Mesenteric fat pad (tissue), 1 donor: ENCODE measurements at places on chromosomes 16 and 17. TPM values are rescaled to one million over a fixed set of nuclear protein-coding genes. Genes with fewer than 3 reads are reported as not detected.

The DNAI2 gene
- total RNA-seq: not detected

The CYBC1 gene
- 84.9 TPM for total RNA-seq

The EVI2A gene
- total RNA-seq: 16.4 TPM

The SALL1 gene
- total RNA-seq: 0.45 TPM

DNA sequence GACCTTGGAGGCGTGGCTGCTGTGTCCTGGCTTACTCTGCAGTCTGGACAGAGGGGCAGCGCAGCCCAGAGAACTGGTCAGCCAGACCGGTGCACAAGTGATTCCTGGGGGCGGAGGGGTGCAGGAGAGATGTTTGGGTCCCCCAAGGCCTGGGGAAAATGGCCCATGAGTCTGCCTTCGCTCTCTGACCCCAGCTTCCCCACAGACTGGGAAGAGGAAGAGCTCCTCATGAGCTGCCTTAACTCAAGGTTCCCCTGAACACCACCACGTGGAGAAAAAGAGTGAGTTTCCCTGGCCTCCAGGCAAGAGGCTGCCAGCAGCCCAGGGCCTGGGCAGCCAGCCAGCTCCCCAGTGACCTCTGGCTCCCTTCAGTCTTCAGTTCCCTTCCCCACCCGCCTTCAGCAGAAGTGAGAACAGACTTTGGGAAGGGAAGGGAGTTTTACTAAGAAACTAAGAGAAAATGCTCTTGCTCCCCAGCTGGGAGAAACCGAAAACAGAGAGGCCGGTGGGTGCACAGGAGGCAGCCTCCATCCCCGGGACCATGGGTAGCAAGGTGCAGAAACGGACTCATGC lies 2.0 kb upstream of the C17orf99 start:
- DNase-seq: no peak

DNA sequence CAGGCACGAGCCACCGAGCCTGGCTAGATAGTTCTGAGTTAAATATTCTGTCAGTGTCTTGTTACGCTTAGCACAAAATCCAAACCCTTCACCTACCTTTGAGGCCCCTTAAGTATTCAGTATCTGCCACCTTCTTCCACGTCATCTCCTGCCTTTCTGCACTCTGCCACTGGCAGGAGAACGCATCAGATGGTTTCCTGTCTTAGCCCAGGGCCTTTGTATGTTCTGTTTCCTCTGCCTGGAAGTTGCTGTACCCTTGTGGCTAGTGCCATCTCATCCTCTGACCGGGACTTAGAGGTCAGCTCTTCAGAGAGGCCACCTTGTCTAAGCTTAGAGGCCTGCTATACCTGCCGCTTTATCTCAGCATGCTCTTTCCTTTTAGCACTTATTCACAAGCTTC lies 67.5 kb upstream of the LGALS9 start:
- no peak for DNase-seq

The METRNL gene
- total RNA-seq: 151 TPM

GRCh38 chr17:40356990-40357881 lies 7.3 kb downstream of the GJD3 start:
- no peak for DNase-seq

The OR4D1 gene
- total RNA-seq: not detected

DNA sequence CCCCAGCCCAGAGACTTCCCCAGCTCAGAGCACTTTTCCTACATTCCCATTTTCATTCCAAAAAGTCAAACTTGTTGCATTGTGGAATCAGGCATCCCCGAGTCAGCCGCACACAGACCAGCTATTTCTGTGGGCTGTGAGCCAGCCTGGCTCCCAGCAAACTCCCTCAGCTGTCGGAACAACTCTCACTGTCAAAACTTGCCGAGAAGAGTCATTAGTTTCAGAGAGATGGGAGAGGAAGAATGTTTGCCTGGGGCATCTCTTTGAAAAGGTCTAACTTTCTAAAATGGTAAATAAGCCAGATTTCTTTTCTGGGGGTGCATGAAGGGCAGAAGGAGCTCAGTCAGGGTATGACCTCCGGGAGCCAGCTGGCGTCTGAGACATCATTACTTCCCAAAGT lies 280.0 kb downstream of the TMEM114 start:
- DNase-seq: no peak

GRCh38 chr17:57341611-57342540 lies 85.6 kb downstream of the MSI2 start:
- no peak for DNase-seq
